ENCODE measurements at places on chromosomes 5 and 9.
A peak's percentile ranks its signal among the peaks of the same experiment; 100 is the strongest.

DNA sequence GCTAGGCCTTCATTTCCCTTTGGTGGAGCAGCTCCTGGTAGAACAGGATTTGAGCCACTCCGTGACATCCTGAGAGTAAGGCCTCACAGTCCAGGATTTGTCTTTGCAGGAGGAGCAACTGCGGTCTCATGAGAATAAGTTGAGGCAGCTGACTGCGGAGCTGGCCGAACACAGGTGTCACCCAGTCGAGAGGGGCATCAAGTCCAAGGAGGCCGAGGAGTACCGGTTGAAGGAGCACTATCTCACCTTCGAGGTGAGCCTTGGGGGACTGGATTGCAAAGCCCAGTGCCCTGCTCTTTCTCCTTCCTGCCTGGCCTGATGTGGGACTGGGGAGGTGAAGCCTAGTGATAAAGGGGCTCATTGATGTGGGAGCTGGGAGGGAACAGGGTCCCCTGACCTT lies 44.3 kb downstream of the PSD2 start:
- DNase-seq, result no peak

DNA sequence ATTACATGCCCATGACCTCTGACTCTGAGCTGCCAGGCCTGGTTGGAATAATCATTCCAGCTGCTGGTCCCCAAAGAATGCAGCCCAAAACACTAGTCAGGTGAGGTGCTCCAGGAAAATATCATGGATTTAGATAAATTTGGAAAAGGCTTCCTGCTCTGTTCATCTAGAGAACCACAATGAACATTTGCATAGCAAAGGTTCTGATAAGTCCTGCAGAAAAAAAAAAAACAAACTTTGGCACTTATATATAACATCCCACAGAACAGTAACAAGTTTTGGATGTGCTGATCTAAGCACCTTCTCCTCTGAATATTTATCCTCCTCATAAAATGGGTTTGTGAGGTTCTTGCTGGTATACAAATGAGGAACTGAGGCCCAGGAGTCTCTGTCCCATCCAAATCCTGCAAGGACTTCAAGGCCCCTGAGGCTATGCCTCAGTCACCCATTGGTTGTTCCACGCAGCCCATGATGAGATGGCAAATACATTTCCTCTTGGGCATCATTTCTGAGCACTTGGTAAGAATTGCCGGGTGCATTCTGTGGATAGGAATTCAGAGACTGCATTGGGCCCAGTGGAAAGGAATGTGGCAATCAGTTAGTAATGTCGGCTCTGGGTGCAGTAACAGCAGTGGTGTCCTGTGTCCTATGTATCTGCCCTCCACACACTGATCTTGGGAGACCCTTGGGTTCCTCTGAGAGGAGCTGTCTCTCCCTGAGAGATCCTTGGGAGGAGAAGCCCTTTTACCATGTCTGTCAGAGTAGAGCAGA lies 73.4 kb upstream of the ASS1 start:
- no peak for DNase-seq

DNA sequence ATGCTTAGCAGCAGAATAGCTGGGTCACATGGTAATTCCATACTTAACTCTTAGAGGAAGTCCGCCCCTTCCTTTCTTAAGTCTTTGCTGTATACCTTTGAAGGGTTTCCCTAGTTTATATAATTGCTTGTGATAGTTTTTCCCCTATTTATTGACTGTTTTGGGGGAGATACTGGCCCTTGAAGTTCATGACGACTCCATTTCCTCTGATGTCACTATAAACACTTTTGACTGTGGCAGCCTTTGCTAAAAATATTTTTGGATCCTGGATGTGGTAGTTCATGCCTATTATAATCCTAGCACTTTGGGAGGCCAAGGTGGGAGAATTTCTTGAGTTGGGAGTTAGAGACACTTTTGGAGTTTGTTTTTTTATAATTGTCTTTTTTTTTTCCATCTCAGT lies 38.4 kb downstream of the NSD1 start:
- no peak for DNase-seq

GRCh38 chr5:123035360-123035917 lies 1.1 kb downstream of the PPIC start:
- DNase-seq, result peak; percentile 35

- DNase-seq, result no peak
Observed at GRCh38 chr5:69152731-69153130, 14.2 kb upstream of the CCNB1 start.

GRCh38 chr5:117473165-117473564 lies 898.5 kb upstream of the SEMA6A start:
- DNase-seq, result no peak

DNA sequence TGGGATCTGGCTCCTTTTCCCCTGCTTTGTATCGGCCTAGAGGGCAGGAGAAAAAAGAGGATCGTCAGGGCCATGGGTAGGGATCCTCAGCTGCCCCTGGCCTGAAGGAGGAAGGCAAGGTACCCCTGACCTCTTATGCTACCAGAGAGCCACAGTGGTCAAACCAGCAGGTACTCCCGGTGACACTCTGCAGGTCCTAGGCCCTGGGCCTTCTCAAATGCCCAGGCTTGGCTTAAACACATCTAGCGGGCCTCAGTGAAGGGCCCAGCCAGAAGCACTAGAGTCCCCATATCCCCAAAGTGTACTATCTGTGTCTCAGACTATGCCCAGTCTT lies 3.5 kb downstream of the IRF1 start:
- no peak for DNase-seq

DNA sequence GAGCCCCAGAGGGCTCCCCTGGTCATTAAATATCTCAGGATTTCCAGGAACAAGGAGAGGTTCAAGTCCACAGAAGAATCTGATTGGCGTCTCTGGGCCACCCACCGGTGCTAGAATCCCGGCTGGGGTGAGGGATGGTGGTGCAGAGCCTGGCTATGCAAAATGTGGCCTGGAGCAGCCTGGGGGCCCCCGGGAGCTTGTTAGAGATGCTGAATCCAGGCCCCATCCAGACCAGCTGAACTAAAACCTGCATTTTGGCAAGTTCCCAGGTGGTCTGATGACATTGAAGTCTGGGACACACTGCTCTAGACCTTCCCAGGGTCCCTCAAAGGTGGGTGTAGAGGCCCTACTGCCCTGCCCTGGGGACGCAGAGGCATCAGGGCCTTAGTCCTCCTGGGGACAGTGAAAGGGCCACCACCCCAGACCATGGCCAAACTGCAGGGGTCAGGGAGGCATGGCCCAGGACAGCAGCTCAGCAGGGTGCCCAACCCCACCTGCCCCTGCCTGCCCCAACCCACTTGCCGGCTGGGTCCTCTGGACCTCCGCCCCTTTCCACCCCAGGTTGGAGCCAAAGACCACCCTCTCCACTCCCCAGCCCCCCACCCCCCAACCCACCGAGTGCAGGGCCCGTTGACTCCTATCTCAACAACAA lies 34.7 kb downstream of the ADAMTS2 start:
- DNase-seq, result no peak

All from GM13976 (cell line).